ENCODE measurements at places on chromosomes 12 and 14.

- no peak for DNase-seq
Measured at GRCh38 chr12:78418919-78419318, 445.7 kb upstream of the SYT1 start.

- no peak for DNase-seq
Measured at GRCh38 chr14:90049390-90049789, 12.4 kb upstream of the KCNK13 start.

- DNase-seq = no peak
Measured at GRCh38 chr12:66072566-66072965, 58.0 kb downstream of the LLPH start.

DNA sequence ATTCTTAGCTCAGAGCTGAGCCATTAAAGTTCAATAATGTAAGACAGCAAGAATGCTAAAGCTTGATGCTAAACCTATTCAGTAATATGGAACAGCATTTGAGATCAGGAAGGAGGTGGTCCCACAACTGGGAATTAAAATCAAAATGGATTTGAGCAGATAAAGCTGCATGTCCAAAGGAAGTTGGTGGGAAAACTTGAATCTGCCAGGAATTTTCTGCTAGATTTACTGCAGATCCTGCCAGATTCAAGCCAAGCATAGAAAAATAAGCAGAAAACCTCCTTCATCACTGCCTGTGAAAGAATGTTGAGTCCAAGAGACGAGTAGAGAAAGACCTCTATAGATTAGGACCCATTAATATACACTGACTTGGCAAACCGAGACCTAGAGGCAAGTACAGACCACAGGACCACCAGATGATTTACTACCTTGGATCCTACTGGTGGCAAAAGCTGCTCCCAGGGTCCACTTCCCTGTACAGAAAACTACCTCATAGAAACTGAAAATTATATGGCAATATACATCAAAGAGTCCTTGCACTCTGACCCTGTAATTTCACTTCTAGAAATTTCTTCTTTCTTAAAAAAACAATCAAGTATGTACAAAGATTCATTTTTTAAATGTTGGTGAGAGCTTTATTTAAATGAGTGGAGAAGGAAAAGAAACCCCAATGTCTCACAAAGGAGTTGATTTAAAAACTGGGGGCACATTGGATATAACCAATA, 263.2 kb downstream of the DAD1 start:
- DNase-seq = no peak

DNA sequence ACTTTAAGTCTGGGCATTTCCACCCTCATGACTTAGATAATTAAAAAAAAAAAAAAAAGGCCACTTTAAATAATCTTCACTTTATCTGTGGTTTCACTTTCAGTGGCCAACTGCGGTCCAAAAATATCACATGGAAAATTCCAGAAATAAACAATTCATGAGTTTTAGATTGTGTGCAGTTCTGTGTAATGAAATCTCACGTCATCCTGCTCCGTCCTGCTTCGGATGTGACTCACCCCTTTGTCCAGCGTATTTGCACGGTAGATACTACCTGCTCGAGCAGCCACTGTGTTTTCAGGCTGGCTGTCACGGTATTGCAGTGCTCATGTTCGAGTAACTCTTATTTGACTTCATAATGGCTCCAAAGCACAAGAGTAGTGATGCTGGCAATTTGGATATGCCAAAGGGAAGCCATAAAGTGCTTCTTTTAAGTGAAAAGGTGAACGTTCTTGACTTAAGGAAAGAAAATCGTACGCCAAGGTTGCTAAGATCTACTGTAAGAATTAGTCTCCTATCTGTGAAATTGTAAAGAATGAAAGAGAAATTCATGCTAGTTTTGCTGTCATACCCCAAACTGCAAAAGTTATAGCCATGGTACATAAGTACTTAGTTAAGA, 2.4 kb downstream of the E2F7 start:
- no peak for DNase-seq

DNA sequence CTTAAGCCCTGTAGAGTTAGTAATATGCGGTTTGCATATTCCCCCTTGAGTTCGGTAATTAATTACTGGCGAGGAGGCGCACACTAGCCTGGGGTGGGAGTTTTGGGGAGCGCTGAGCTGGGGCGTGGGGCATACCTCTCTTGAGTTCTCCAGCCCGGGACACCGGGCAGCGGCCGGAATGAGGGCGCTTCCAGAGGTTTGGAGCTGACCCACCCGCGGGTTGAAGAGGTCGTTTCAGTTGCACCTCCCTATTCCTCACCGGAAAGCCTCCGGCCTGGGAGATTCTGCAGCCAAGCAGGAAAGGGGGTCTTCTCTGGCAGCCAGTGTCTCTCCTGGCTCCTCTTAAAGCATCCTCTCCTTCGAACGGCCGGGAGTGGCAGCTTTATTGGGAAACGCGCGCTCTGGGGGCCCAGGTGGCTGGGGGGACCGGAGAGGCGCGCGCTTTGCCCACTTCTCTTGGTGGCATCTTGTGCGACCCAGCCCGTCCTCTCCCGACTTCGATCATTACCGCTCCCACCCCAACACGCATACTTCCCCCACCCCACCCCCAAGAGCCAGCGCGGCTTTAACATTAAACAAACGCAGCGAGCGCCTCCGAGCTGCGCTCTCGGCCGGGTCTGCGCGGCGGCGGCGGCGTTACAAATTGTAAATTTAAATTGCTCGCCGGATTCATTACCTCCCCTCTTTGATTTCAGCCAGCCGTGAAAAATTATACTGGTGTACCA, 3.9 kb upstream of the LHX5 start:
- DNase-seq = no peak

GRCh38 chr12:88393017-88393767, 187.1 kb downstream of the KITLG start:
- no peak for DNase-seq

DNA sequence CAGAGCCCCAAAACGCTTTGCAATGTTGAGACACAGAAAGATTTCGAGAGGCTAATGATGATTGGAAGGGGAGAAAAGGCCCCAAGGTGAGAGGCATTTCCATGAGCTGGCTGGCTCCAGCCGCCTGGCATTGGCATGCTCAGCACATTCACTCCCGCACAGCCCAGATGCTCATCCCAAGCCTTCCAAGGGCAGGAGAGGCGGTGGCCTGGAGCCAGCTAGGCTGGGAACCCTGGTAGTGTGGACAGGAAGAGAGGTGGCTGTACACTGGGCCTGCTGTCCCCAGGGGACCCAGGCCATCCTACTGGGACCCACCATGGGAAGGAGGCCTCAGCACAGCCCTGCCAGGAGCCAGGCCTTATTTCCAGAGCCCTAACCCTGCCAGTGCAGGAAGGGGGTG, 72.2 kb downstream of the SPTB start:
- DNase-seq = no peak

DNA sequence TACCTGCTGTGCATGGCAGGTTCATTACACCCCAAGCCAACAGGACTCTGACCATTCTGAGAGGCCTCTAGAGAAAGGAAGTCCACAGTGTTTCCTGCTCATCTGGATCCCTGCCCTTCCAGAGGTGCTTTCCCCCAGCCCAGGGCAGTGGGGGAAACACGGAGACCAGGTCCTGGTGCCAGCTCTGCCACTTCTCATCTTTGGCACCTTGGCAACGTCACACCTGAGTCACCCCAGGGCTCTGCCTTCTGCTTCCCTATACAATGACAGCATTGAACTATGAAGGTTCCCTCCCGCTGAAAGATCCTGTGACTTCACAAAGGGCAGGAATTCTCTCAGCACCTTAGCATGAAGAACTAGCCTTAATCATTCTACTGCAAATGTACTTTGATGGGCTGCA, 74.9 kb downstream of the ANO2 start:
- DNase-seq = no peak

- no peak for DNase-seq
Measured at GRCh38 chr14:33686856-33687255, 264.0 kb downstream of the EGLN3 start.

GRCh38 chr12:111881716-111882115, 39.7 kb downstream of the MAPKAPK5 start:
- DNase-seq = no peak

DNA sequence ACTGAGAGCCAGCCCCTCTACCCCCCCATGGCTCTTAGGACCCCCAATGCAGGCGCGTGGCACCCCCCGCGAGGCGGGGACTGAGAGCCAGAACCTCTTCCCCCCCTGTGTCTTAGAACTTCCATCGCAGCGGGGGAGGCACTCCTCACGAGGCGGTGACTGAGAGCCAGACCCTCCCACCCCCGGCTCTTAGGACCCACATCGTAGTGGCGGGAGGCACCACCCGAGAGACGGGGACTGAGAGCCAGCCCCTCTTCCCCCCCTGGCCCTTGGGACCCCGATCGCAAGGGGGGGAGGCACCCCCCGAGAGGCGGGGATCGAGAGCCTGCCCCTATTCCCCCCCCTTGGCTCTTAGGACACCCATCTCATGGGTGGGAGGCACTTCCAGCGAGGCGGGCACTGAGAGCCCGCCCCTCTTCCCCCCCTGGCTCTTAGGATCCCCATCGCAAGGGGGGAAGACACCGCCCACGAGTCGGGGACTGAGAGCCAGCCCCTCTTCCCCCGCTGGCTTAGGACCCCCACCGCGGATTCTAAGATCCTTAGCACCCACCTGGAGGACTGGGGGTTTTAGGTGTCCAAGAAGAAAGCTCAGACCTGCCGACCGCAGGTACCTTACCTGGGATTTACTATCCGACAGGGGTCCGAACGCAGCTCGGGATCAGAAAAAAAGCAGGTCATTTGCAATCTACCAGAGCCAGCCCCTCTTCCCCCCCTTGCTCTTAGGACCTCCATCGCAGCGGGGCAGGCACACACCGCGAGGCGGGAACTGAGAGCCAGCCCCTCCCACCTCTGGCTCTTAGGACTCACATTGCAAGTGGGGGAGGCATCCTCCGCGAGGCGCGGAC, 44.9 kb downstream of the DDX11 start:
- DNase-seq = no peak

DNA sequence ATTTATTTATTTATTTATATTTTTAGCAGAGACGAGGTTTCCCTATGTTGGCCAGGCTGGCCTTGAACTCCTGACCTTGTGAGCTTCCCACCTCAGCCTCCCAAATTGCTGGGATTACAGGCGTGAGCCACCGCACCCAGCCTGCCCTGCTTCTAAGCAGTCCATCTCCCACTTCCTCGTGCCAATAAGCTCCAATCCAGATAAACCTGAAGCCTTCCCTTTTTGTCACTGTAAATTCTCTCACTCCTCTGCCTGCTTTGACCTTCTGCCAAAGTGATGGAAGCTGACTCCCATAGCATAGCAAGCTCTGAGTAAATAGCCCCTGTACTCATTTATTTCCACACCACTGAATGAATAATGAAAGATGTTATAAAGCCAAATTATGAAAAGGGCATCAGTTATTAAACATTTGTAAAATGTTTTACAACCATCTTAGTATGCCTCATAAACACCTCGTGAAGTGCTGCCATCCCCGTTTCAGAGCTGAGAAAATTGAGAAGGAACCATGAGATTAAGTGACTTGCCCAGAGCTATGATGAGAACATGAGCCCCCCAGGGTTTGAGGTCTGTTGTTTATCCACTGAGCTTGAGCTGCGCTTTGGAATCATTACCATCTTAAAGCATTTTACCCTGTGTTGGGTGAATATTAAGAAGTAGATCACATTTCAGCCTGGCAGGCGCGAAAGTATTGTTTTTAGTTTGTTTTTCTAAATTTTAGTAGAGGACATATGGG, 30.4 kb downstream of the MANSC1 start:
- DNase-seq = no peak

DNA sequence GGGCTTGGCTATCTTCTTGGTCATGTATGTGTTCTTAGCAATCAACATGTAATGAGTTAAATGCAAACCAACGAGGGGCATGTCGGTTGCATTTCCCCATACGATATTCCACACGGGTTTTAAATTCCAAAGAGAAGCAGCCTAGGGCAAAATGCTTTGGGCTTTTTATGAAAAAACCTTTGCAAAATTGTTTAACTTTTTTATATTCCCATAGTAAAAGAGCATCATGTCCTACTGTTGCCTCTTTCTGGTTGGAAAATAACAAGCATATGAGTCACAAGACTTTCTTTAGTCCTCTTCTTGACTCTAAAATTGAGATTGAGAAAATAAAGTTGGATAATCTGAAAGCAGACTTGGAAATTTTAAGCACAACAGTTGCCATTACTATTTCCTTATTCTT, 3.8 kb upstream of the DIO2 start:
- no peak for DNase-seq

DNA sequence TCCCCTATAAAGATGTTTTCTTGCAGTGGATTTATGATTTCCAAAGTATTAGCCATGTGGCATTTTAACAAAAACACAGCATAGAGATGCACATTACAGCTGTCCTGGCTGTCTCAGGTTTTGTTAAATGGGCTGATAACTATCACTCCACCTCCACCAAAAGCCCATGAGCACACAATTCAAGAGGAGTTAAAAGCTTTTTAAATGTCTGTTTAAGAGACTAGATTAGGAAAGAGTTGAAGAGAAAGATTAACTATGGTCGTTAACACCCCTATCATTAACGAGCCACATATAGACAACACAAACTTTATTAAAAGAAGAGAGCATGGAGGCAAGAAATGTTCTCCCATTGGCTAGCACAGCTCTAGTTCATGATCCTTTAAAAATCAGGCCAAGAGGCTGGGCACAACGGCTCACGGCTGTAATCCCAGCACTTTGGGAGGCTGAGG, 14.5 kb downstream of the CBX5 start:
- no peak for DNase-seq

DNA sequence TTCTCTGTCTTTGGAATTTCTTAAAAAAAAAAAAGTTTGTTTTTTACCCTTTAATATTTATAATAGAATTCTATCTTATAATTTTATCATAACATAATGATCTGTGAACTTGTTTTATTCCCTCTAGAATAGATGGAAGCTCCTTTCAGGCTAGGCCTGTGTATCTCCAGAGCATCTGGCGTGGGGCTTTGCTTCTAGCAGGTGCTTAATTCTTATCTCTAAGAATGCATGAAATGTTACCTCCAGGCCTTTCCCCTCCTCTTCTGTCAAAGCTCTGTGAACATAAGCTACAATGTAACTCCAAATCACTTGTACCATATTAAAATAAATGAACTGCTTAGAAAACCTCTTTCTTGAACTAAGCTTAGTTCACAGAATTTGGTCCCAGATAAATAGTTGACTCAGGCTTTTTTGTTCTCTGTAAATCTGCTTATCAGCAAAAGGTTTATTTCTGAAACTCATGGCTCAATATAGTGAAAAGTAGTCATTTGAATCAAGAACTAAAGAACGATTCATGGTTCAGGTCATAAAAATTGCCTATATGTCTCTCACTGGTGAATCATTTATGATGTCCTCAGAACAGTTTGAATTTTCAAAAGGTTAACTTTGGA, 407.1 kb downstream of the TRHDE start:
- no peak for DNase-seq

DNA sequence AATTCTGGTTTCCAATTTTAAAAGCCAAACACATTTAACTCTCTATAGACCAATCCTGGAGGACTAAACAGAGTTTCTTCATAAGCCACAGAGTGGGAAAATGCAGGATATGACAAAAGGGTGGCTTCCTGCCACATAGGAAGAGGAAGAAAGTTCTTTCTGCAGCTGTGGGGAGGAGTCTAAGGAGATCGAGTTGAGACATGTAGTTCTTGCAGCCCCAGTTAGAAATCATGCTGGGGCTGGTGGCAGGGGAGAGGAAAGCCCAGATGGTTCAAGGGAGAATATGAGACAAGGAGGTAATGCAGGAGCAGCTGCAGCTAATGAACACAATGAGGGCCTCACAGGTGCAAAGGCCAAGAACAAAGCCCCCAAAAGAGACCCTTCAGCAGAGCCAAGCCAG, 85.0 kb upstream of the ARID2 start:
- DNase-seq = peak; percentile 92

GRCh38 chr14:104885031-104885972, 20.2 kb downstream of the CEP170B start:
- DNase-seq = no peak
